Lower lobe of right lung (tissue), 2 donors: ENCODE measurements at places on chromosomes 6 and 20. TPM values are rescaled to one million over a fixed set of nuclear protein-coding genes. Genes with fewer than 3 reads are reported as not detected.

Gene UBD
- total RNA-seq, result 1.9 TPM

Gene PDCD2
- 48.9 TPM for total RNA-seq

Gene PROKR2
- total RNA-seq, result not detected

Gene PSORS1C2
- total RNA-seq, result not detected
